ENCODE measurements at places on chromosomes 13 and 19. TPM values are rescaled to one million over a fixed set of nuclear protein-coding genes. Genes with fewer than 3 reads are reported as not detected.
A peak's percentile ranks its signal among the peaks of the same experiment; 100 is the strongest.

DNA sequence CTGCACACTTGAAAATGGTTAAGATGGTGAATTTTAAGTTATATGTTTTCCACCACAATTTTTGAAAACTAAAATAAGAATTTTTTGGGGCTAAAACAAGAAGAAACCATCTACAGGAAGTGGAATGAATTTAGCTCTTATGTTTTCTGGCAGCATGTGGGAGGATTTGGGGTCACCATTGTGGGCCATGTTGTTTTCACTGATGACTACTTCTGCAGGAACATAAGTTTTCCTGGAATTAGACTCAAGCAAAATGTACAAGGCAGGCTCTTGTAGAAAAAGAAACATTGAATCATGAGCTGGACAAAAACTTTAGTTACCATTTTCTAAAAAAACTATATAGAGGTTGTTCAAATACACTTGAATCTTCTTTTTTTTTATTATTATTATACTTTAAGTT is 125.3 kb upstream of the C1QTNF9B start:
- DNase-seq: no peak

- DNase-seq: no peak
Observed at GRCh38 chr19:45151320-45151719, 9.5 kb downstream of the NKPD1 start.

DNA sequence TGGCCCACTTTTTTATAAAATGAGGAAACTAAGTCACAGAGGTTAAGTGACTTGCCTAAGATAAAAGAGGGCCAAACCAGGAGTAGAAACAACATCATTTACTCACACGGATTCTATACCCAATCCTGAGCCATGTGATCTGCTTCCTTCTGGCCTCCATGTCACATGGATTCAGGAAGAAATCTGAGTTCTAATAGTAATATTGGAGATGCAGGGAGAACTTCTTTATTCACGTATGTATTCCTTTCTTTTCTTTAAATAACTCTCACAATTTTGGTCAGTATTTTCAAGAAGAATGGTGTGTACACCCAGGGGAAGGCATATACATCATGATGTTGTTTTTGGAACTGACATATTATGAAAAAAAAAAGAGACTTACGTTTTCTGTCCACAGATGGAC is 1.8 kb downstream of the POSTN start:
- DNase-seq: no peak

DNA sequence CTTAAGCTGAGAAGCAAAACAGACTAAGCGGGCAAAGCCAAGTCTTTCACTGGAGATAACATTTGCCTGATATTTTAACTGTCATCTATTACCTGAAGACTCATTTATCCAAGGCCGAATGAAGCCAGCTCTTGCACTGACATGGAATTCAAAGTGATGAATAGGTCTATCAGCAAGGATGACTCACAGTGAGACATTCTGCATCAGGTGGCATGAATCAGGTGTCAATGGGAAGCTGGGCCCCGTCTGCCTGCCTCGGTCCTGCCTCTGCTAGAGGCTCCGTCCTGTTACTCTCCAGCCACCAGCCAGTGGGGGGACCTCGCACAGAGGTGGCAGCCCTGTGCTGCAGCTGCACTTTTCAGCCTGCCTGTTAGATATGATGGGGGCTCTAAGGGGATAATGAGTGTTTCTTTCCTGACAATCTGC is 23.5 kb downstream of the STARD13 start:
- no peak for DNase-seq

GRCh38 chr13:46288570-46289259 is 77.0 kb downstream of the LRRC63 start:
- peak; percentile 26 for DNase-seq

DNA sequence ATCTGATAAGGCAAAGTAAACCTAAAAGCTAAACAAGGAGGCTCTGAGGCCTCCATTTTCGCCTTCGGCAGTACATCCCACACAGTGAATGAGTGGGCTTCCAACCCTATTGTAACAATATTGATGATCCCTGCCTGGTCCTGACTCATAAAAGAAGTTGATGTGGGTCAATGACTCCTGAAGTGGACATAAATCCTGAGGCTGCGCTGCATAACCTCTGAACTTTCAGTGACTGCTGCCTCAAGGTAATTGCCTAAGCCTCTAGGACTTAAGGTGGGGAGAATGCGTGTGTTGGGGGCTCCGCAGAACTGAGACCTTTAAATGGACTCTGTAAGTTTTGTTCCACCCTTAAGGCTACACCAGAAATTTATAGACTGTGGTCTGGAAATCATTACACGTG is 42.6 kb downstream of the SIAH3 start:
- DNase-seq: no peak

DNA sequence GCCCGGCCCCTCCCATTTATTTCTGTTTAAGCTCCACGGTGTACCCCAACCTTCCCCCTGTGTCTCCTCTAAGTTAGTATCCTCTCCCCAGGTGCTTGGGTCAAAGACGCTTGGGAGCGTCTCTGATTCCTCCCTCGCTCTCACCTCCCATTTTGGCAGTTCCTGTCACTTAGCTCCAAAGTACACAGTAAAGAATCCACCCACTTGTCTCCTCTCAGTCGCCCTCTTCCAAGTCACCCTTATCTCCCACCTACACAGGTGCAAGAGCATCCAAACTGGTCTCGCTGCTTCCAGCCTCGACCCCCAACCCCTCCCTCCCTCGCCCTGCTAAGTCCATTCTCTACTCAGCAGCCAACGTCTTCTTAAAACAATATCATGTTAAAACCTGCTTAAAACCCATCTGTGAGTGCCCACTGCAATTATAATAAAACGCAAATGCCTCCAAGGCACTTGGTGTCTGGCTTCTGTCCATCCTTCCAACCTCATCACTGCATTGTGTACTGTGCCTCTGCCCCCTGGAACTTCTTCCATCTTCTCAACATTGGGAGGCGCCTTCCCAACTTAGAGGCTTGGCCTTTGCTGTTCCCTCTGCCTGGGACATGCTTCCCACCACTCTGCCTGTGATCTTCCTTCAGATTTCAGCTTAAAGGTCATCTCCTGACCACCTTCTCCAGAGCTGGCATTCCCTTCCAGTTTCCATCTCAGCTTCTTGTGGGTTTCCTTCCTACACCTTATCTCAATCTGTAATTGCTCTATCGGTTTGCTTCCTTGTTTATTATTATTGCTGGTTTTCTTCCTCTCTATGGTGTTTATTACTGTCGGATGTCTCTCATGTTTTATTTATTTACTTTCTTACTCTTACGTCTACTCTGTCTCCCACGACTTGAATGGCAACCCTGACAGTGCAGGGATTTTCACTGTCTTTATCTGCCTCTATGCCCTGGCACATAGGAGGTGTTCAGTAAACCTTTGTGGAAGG is 9.5 kb upstream of the KLK14 start:
- no peak for DNase-seq

GRCh38 chr19:35717665-35718344 is at the start of gene KMT2B:
Gene KMT2B, plus strand, starts transcription at chr19:35718003. Its CDS starts 16 bp downstream, at chr19:35718019.
- DNase-seq: peak; percentile 95

DNA sequence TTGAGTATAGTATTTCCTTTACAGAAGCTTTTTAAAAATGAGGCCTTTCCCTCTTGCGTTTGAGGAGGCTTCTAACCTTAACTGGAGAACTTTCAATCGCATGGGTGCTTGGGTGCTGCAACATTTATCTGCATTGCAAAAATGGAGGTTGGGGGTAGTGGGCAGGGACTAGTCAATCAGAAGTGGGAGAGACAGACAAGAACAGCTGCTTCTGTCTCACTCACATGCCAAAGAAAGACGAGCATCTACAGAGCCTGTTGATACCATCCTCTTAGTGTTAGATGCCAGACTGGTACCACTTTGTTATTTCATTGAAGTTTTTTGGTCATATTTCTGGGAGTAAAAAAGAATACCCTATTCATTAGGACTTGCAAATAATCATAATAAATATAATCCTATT is 1292.2 kb downstream of the UQCRFS1 start:
- no peak for DNase-seq

- DNase-seq: no peak
Observed at GRCh38 chr13:48578516-48579164, 45.8 kb upstream of the RCBTB2 start.

DNA sequence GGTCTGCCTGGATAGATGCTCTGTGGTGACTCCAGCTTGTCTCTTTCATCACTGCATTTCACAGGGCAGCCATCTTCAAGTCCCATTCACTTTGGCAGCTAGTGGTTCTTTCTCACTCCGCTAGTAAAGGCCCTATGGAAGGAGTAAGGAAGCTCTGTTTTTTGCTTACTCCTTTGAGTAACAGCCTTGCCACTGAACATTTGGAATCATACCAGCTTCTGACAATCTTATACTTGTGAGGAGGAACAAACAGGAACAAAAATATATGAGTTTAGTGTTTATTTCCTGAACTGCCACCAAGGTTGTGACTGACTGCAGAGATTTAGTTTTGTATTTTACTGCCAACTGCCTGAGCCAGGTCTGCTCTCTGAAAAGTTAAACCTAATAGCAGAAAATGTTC is 38.7 kb downstream of the KCTD4 start:
- DNase-seq: peak; percentile 4

GRCh38 chr13:28630869-28631268 is 28.1 kb upstream of the POMP start:
- DNase-seq: no peak

GRCh38 chr13:97281028-97281427 is 58.9 kb downstream of the MBNL2 start:
- DNase-seq: no peak

DNA sequence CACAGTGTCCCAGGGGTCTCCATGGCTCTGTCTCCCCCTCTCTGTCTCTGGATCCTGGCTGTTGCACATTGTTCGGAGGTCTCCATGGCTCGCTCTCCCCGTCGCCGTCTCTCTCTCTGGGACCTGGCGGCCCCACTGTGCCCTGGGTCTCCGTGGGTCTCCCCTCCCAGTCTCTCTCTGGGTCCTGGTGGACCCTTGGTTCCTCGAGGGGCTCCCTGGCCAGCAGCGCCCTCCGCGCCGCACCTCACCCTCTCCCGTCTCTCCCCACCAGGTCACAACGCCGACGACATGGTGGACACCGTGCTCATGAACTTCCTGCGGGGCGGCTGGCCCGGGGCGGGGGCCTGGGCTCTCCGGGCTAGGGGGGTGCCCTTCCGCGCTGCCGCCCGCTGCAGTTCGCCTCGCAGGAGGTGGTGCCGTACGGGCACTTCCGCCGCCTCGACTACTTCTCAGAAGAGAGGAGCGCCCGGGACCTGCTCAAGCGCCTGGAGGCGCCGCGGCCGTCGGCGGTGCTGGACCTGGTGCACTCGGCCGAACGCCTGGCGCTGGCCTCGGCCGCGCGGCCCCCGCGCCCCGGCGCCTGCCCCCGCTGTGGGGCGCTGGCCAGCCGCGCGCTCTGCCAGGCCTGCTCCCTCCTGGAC is 29.1 kb downstream of the SIGLEC5 start:
- no peak for DNase-seq

DNA sequence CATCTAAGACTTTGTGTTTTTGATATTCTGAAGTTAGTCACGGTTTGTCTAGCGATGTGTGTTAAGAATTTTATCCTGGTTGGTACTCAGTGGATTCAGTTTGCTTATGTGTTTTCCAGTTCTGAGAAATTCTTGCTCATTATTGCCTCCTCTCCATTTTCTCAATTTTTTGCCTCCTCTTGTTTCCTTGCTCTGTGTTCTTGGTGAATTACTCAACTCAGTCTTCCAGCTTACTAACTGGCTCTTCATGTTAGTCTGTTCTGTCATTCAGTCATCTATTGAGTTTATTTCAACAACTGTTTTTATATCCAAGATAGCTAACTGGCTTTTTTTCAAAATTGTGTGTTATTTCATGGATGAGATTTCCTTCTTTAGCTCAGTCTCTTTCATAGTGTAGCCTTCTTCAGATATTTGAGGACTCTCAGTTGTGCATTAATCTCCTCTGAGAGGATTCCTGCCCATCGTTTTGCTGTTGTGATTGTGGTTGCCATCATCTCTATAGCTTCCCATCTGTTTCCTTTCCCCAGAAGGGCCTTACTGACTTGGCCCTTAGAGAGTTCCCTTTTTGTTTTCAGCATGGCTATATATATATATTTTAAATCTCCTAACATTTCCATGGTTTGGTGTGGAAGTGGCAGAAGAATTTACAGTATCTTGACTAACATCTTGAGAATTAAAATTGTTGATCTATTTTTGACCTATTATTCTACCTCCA is 6.2 kb downstream of the SETDB2 start:
- no peak for DNase-seq

DNA sequence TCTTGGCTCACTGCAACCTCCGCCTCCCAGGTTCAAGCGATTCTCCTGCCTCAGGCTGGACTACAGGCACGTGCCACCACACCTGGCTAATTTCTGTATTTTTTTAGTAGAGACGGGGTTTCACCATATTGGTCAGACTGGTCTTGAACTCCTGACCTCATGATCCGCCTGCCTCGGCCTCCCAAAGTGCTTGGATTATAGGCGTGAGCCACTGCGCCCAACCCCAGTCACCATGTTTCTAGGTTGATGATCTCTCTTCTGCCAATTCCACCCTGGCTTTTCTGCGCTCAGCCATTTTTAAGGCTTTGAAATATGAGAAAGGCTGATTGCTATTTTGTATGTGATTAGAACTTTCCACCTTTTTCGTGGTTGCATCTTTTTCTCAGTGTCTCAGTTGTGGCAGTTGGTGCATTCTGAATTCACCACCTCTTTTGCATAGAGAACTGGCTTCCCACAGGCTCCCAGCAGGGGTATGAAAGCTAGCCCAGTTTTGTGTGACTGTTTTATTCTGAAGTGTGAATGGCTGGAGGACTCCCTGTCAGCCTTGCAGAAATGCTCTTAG is 15.5 kb downstream of the CEACAM1 start:
- DNase-seq: no peak

GRCh38 chr19:51439021-51439465 is 19.2 kb downstream of the SIGLEC8 start:
- no peak for DNase-seq

DNA sequence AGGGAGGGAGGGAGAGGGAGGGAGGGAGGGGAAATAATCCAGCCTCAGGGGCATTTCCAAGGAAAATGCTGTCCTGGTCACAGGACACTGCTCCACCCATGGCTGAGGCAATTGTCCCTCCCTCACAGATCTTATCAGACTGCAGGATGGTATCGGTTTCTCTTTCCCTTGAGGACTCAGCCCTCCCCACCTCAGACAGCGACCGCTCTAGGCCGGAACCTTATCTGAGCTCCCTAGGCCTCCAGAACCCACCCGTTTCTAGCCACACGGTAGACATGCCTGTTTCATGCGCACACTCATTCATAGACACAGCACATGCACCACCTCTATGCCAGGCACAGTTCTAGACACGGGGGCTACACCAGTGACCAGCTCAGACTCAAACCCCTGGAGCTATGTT is 10.0 kb upstream of the IZUMO2 start:
- no peak for DNase-seq

The TRPM4 gene
- polyA plus RNA-seq: 39.0 TPM

The RETN gene
- polyA plus RNA-seq: 1.4 TPM

The NTF4 gene
- 5.7 TPM for polyA plus RNA-seq

The PNPLA6 gene
- polyA plus RNA-seq: 46.0 TPM

The KLK15 gene
- polyA plus RNA-seq: not detected

The LGALS4 gene
- 1.3 TPM for polyA plus RNA-seq

The ERICH6B gene
- 3.0 TPM for polyA plus RNA-seq
